WTC11 (cell line): ENCODE measurements at places on chromosomes 5 and 9. TPM values are rescaled to one million over a fixed set of nuclear protein-coding genes. Genes with fewer than 3 reads are reported as not detected.
A peak's percentile ranks its signal among the peaks of the same experiment; 100 is the strongest.

GRCh38 chr5:17228821-17229291, 11.4 kb downstream of the BASP1 start:
- peak overlapping the region; percentile 75 for H3K27ac ChIP-seq
- peaks cover 23% of the 10 kb centered on the region for H3K36me3 ChIP-seq
- no peak overlapping the region for H3K4me3 ChIP-seq
- H3K4me1 ChIP-seq = peaks cover 67% of the 10 kb centered on the region
- no peak for DNase-seq
- H3K27me3 ChIP-seq = no peaks in the 10 kb centered on the region

The RASGRF2 gene
- 13.9 to 17.6 TPM (median 14.8 TPM) in 3 replicates for total RNA-seq

DNA sequence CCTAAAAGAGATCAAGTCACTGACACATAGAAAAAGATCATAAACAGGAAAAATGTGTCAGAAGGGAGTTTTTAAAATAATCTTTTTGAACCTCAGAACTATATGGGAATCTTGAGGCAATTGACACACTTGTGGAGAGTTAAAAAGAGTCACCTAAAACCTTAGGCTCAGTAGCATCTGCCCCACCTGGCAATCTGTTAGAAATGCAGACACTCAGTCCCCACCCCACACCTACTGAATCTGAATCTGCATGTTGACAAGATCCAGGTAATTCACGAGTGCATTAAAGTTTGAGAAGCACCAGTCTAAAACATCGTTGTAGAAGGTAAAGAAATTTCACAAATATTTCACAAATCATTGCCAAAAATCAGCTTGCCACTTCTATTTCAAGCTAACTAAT, 388.3 kb downstream of the NR2F1-AS1 start:
- H3K27me3 ChIP-seq = no peaks in the 10 kb centered on the region
- H3K36me3 ChIP-seq = no peaks in the 10 kb centered on the region
- no peak overlapping the region for H3K4me3 ChIP-seq
- 0 out of 2 replicates have a peak, but pooled peaks cover 10% of the 10 kb centered on the region for H3K4me1 ChIP-seq
- DNase-seq = no peak

- H3K36me3 ChIP-seq = peaks cover 28% of the 10 kb centered on the region
- H3K27me3 ChIP-seq = no peaks in the 10 kb centered on the region
- H3K27ac ChIP-seq = no peak overlapping the region
- no peak overlapping the region for H3K4me3 ChIP-seq
- no peak for DNase-seq
Measured at GRCh38 chr9:101472891-101473290, 37.3 kb upstream of the ALDOB start.

The TMCO6 gene
- 28.7 to 32.6 TPM (median 32.2 TPM) in 3 replicates for total RNA-seq

DNA sequence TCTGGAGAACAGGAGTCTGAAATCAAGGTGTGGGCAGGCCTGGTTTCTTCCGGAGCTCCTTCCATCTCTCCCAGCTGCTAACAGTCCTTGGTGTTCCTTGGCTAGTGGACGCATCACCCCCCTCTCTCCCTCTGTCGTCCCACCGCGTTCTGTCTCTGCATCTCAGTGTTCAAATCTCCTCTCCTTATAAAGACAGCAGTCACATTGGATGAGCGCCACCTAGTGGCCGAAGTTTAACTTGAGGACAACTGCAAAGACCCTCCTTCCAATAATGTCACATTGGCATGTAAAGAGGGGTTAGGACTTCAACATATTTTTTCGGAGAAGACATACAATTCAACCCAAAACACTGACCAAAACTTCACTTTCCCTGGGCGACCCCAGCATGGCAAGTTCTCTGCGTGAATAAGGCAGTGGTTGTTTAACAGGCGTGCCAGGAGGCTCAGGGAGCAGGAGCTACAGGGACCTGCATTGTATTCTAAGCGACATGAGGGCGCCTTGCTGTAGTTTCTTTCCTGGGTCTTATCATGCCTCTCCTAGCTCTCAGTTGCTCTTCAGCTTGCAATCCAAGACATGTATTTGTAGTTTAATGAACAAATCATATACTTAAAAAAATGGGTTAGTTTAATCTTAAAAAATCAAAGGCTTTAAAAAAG, 27.9 kb upstream of the BASP1 start:
- no peak overlapping the region for H3K4me3 ChIP-seq
- H3K36me3 ChIP-seq = no peaks in the 10 kb centered on the region
- no peak overlapping the region for H3K27ac ChIP-seq
- DNase-seq = peak; percentile 88

DNA sequence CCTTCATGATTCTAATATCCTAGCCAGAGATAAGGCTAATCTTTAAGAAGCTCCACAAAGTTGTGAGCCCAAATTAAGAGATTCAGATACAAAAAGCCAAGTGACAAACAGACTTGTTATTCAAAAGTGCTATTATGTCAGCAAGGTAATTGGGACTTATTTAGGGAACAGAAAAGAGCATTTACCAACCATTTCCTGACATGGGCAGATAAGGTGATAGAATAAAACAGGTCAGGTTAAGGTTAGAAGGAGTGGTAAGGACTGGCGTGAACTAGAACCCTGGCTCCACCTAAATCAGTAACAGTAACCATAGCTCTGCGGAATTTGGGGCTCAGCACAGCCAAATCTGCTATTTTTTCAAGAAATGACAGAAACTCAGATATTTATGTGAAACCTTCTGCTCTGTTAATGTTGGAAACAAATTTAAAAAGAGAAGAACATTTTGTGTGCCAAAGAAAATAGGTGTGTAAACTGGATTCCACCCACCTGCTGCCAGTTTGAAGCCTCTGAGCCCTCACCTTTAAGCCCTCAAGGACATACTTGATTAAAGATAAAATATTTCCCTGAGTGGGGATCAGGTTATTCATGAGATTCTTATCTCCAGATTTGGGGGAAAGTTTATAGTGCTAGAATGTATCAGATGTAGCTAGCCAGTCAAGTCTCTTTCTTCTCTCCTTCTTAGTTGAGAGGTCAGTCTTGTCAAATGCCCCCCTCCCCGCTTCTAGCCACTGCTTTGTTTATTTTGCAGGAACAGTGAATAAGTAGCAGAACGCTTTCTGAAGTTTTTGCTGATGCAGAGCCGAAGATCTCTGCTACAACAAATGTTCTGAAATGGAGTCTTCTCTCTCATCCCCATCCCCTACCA, 10.2 kb upstream of the ERMP1 start:
- H3K4me3 ChIP-seq = no peak overlapping the region
- peaks cover 5% of the 10 kb centered on the region; the same call in 1 of the 2 replicates for H3K36me3 ChIP-seq
- peaks cover 36% of the 10 kb centered on the region for H3K4me1 ChIP-seq
- H3K27me3 ChIP-seq = no peaks in the 10 kb centered on the region

- DNase-seq = no peak
- H3K36me3 ChIP-seq = no peaks in the 10 kb centered on the region
Measured at GRCh38 chr5:38551030-38552017, 5.1 kb downstream of the LIFR start.

DNA sequence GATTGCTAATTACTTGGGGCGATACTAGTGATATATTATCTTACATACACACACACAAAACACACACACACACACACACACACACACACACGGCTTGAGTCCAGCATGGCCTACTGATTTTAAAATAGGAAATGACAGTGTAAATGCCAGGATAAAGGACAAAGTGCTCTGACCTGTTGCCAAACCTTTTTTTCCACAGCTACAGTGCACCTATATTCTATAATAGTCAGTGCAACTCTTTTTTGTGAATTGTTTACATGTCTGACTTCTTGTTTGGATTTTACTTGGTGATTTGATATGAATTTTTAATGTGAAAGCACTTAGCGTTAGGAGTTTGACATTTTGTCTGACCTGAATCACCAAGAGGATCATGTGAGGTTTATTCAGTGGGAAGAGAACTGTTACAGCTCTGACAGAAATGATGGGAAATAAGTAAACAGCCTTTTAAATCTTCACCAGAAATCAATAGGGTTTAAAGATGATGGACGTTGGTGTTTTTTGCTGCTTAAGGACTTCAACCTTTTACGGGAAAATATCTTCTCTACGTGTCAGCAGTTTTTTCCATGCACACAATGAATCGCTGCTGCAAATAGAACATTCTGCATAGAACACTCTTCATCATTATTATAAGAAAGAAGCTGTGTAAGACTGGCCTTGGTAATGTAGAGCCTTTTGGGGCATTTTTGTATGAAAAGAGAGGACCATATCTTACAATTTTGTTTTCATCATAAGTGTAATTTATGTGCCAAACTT, 218.5 kb downstream of the RANBP17 start:
- peaks cover 2% of the 10 kb centered on the region; the same call in 1 of the 2 replicates for H3K4me1 ChIP-seq
- no peak overlapping the region for H3K27ac ChIP-seq
- H3K36me3 ChIP-seq = peaks cover 32% of the 10 kb centered on the region
- H3K27me3 ChIP-seq = no peaks in the 10 kb centered on the region; the same call in 1 of the 2 replicates

DNA sequence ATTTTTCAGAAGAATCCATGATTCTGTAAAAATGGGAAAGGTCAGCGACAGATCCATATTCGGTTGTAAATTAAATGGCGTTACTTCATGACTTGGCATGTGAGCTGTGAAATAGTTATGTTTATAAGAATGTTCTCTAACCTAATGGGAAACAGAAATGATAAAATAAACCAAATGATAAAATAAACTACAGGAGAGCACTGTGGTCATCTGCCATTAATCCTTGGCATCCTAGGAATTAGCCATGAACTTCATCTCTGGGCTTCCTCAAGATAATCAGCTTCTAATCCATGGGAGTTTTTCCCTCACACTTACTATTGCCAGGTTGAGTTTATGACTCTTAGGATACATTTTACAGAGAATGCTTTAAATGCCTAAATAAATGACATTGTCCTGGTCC, 94.6 kb upstream of the SLC30A5 start:
- H3K36me3 ChIP-seq = peaks cover 3% of the 10 kb centered on the region; the same call in 1 of the 2 replicates
- H3K27me3 ChIP-seq = no peaks in the 10 kb centered on the region
- H3K27ac ChIP-seq = no peak overlapping the region
- H3K4me3 ChIP-seq = no peak overlapping the region
- H3K4me1 ChIP-seq = peaks cover 8% of the 10 kb centered on the region

- peaks cover 11% of the 10 kb centered on the region for H3K4me1 ChIP-seq
- H3K27ac ChIP-seq = no peak overlapping the region
- H3K4me3 ChIP-seq = no peak overlapping the region
- DNase-seq = no peak
Measured at GRCh38 chr9:68505681-68506409, 34.8 kb downstream of the TMEM252 start.
